Dermis blood vessel endothelial cell (primary cell): ENCODE measurements at places on chromosomes 2 and 18.

DNA sequence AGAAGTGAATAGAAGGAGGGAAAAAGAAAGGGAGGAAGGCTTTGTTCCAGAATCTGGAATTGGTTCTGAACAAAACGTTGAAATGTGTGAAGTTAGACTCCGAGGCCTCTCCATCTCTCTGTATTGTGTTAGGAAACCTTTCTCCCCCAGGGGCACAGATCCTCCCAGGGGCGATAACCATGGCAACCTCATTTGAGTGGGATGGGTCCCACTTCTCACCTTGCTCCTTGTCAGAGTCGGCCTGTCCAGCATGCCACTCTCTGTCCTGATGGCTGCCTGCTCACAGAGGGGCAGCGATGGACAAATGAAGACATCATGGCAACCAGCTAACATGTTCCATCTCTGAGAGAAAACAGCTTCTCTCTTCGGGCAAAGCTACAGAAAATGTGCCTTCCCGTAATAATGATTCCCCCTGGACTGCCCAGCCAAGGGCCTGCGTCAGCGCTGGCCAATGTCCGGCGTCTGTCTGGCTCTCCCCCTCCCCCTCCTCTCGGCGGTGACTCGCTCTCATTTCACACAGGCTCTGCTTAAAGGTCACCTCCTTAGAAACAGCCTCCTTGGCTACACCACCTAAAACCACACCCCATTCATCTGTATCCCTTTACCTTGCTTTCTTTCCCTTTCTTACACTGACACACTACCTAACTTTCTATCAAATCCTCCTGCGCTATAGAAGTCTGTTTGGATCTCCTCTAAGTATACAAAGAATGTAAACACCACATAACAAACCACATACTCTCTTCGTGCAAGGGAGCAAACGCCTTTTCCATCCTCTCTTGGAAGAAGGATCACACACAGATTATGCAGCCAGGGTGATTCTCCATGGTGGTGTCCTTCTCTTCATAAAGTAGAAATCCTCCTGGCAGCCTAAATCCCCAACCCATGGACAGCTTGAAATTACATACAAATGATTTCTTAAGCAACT, 32.1 kb upstream of the TTC39C start:
- peak; percentile 47 for DNase-seq

GRCh38 chr2:179447839-179448447, 183.3 kb upstream of the SESTD1 start:
- no peak for DNase-seq

GRCh38 chr2:84799772-84800171, 81.1 kb downstream of the TRABD2A start:
- no peak for DNase-seq

GRCh38 chr2:217393585-217394032, 533.7 kb upstream of the TNP1 start:
- no peak for DNase-seq

GRCh38 chr18:49491857-49492693, 5.0 kb upstream of the C18orf32 start:
- peak; percentile 100 for DNase-seq

GRCh38 chr2:152505495-152505906, 170.5 kb downstream of the FMNL2 start:
- peak; percentile 88 for DNase-seq

GRCh38 chr2:71675296-71675695, 221.9 kb downstream of the DYSF start:
- no peak for DNase-seq

DNA sequence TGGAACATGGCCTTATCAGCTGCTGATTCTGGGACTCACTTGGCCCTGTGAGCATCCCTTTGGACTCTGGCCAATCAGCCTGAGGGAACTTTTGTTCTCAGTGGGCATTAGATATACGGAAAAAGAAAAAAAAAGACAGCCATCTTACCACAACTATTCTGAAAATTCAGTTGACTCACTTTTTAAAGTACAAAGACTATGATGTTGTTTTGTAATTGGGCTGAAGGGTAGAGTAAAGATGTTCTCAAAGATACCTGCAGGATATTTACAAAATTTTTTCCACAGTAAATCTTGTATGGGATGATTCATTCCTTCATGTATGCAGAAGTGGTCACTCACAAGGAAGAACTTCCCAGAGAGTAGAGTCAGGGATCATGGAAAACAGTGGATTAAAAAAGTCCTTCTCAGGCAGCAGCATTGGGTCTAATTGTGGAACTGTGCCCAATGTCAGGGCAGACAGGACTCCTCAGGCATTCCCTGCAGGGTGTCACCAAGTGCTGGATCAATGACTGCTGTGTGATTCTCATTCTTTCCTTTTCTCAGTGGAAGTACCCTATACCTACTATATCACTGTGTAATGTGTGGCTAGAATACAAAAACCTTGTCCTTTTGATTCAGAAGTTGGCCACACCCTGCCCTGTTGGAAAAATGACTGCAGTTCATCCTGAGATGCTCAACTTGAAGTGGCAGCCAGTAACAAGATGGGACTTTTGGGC, 35.4 kb downstream of the SULT1C4 start:
- DNase-seq: no peak

- DNase-seq: no peak
Observed at GRCh38 chr2:80231421-80231820, 73.1 kb downstream of the LRRTM1 start.

DNA sequence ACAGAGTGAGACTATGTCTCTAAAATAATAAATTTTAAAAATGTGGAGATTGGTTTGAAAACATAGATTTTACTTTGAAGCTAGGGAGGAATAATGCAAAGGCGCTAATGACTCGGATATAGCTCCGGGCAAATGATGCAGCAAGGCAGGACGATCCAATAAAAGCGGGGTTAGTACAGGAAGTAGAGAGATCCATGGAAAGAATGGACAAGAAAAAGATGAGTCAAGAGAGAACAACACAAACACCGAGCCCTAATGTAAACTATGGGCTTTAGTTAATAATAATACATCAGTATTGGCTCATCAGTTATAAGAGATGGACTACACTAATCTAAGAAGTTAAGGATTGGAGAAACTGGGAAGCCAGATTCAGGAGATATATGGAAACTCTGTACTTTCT, 74.5 kb downstream of the QPCT start:
- DNase-seq: no peak

DNA sequence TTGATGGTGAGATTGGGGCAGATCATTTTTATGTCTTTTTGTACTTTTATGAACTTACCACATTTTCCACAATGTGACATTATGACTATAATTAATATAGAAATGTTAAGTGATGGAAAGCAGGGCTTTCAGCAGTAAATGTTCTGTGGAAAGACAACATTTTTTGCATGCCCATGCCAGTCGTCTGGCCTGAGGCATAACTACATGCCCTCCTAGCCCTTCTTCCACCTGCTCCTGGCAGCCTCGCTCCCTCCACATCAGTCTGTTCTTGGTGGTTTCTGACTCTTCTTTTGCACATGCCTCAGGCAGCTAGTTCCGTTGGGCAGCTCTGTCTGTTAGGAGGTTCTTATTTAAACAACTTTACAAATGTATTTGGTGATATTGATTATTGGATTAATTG, 182.0 kb upstream of the TWIST2 start:
- no peak for DNase-seq

DNA sequence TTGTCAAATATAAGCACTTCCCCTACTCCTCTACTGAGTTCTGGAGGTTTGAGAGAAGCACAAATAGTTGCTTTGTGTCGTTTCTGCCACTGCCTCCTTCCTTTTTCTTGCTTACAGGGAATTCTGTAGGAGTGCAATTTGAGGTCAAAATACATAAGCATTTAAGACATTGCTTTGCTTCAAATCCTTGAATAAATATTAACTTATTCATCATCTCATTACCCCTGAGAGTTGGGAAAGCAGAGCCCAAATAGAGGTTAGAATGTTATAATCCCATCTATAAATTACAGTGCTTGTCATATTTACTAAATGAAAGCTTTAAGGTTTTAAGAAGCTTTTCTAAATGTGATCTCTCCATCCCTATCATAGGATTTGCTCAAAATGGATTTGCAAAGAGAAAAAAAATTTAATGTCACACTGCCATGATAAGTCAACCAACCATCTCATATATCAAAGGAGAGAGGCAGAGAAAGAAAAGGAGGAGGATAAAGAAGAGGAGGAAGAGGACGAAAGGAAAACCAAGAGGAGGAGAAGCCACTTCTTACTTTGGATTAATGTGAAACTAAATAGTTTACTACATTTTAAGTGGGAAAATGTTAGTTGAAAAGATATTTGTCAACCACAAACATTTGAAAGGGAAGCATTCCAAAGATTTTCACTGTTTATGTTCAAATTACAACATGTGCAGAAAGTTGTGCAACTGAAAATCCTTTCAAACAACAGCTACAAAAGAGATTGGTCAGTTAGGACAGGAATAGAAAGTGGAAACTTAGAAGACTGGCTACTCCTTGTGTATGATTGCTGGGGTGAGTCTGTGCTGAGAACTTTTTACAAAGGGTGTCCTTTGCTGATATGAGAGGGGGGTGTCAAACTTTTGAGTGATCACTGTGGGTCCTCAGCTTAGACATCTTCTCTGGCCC, 277.3 kb upstream of the FN1 start:
- no peak for DNase-seq

DNA sequence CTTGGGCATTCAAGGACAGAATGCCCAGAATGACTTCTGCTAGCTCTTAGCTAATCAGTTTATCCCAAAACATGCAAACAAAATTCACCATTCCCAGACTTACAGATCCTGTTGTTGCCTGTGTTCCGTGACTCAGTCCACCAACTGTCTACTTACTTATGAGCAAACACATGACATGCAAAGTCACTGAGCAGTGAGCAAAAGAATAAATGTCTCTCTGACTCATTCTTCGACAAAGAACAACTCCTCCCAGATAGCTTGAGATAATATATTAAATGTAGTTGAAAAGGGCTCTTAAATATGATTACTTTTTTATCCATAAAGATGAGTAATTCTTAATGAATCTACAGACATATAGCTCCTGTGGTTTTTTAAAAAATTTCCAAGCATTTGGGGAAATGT, 9.0 kb upstream of the CREG2 start:
- peak; percentile 89 for DNase-seq

DNA sequence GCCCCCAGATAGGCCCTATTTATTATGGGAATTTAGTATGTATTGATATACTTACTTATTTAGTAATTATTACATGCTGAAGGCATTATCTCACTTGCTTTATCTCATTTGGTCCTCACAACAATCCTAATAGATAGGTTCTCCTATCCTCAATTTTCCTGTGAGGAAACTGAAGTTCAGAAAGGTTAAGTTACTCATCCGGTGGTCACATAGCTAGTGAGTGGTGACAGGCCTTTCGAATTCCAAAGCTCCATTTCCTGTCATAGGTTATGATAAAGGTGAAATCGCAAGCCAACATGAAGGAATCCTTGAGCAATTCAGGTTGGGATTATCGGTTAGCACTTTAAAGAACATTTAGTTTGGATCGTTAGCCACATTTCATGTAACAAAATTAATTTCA, 33.3 kb downstream of the NAB1 start:
- peak; percentile 72 for DNase-seq

- DNase-seq: no peak
Observed at GRCh38 chr2:12008425-12009061, 262.1 kb downstream of the LPIN1 start.

- DNase-seq: peak; percentile 37
Observed at GRCh38 chr2:71333619-71334018, 2.0 kb downstream of the ZNF638 start.

- DNase-seq: no peak
Observed at GRCh38 chr2:83068714-83069113, 1390.4 kb downstream of the SUCLG1 start.

DNA sequence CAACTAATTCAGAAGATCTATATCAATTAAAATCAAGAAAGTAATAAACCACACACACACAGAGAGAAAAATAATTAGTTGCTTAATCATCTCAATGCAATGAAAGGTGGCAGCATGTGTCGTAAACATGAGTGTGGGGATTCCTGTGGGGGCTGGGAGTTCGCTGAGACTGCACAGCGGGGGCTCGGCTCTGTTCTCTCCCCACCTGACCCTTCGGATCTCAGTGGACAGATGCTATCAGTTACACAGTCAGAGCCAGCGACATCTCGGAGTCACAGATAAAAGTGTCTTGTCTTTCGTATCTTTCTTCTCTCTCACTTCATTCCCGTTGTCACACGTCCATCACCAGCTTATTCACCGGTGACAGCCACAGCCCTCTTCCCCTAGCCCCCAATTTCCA, 37.1 kb downstream of the COLEC12 start:
- DNase-seq: no peak
